Chondrocyte (in vitro differentiated cells): ENCODE measurements at places on chromosomes 3 and 15. TPM values are rescaled to one million over a fixed set of nuclear protein-coding genes. Genes with fewer than 3 reads are reported as not detected.
A peak's percentile ranks its signal among the peaks of the same experiment; 100 is the strongest.

GRCh38 chr3:99713440-99713839 is 75.0 kb downstream of the COL8A1 start:
- DNase-seq, result no peak

DNA sequence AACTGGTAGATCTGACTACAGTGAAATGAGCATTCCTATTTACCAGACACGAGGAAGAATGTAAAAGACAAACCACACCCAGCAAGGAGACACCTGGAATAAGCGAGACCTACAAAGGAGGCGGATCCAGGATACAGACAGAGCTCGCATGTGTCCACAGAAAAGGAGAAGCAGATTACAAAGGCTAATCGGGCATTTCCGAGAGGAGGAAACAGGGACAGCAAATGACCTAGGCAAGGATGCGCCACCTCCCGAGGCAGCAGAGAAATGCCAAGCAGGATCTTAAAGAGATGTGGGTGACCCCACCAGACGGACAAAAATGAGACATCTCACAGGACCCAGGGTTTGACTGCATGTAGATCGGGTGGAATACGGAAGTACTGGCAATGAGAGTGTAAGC is 63.2 kb upstream of the IQSEC1 start:
- DNase-seq, result no peak

DNA sequence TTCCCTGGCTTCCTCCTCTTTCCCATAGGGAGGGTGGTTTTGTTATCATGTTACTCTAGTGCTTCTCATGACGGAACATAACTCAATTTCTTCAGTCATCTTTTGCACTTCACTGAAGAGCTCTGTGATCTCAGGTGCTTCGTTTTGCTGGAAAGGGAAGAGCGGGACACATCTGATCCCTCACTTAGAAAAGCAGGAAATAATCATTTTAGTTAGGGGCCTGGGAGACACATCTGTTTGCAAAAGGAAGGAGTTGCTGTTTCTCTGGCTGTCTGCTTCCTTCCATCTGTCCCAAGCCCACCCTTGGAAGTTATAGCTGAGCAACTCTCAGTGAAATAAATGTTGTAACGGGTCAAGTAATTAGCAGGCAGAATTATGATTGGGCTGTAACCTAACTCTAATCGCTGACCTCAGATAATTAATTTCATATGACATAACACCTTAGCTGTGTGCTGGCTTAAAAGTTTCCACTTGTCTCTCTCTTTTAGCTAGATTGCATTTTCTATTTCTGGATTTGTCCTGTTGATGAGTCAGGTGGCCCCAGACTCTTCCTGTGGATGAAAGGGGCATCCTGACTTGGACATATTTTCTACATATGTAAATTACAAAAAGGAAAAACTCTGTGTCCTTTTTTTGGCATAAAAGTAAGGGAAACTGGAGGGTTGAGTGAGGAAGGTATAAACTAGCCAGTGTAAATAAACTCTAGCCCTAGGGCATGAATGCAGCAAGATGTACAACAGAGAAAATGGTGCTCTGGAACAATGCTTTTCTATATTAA is 11.0 kb upstream of the FILIP1L start:
- DNase-seq, result no peak

DNA sequence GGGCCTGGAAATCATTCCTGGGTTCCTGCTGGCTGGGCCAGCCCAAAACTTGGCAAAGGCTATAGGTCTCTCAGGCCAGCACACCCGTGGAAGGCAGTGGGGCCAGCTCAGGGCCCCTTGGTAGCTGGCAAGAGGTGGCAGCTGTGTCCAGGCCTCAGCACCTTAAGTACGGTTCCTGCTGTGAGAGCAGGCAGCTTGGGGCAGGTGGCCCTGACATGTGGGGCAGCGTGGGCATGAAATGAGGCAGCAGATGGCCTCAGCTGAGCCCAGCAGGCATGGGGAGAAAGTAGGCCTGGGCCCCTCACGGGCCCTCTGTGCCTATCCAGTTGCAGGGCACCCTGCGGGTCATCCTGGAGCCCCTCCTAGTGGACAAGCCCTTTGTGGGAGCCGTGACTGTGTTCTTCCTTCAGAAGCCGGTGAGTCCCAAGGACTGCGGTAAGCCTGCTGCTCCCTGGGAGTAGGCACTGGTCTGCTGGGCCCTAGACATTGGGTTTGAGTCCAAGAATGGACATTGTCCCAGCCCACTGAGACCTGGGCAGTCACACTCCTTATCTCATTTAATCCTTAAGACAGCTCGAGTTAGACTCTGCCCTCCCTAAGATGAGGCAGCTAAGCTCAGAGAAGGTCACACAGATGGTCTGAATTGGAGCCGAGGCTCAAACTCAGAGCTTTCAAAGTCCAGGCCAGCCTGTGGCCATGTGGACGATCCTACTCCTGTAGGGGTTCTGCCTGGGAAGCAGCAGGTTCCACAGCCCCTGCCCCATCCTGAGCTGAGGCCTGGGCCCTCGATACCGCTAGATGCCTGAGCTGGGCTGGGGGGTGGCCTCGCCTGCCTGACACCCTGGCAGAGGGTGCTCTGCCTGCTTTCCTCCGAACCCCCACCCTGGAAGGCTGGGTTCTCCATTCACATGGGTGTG is 25.5 kb downstream of the ESYT3 start:
- DNase-seq, result no peak

DNA sequence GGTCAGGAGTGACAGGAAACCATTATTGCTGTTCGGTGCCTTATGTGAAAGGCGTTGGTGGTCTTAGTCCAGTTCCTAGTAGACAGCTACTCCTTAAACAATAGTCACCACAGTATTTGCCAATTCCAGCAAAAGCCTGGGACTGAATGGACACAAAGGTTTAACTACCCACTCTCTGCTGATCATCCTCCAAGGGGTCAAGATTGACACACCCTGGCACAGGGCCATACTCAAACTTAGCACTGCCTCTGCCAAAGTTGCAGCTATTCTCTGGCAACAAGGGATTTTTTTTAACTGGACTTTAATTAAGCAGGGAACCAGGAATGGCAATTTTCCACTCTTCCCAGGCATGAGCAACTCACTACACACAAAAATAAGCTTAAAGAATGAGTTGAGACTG is 193.9 kb downstream of the NLGN1 start:
- no peak for DNase-seq

DNA sequence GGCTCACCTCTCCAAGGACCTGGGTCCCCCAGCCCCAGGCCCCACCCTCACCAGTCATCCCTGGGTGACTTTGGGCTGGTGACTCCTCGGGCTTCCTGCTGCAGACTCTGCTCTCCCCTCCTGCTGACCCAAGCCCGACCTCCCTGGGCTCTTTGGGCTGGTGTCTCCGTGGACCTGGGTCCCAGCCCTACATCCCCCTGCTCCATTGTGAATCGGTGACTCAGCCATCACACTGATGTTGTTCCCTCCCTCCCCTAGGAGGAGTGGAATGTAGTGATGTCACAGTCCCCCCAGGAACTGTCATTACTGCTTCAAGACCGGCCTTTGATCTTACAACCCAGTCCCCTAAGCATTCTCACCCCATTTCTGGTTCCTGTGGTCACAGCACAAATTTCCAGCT is 83.7 kb downstream of the ADAMTS7 start:
- DNase-seq, result no peak

- DNase-seq, result no peak
These were observed 145.2 kb downstream of the SSR3 start for GRCh38 chr3:156409694-156410093.

Gene TPRG1
- total RNA-seq, result 1.3 to 3.1 TPM (median 3.0 TPM) in 3 replicates

Gene MYEF2
- total RNA-seq, result 16.3 to 22.6 TPM (median 20.5 TPM) in 3 replicates

DNA sequence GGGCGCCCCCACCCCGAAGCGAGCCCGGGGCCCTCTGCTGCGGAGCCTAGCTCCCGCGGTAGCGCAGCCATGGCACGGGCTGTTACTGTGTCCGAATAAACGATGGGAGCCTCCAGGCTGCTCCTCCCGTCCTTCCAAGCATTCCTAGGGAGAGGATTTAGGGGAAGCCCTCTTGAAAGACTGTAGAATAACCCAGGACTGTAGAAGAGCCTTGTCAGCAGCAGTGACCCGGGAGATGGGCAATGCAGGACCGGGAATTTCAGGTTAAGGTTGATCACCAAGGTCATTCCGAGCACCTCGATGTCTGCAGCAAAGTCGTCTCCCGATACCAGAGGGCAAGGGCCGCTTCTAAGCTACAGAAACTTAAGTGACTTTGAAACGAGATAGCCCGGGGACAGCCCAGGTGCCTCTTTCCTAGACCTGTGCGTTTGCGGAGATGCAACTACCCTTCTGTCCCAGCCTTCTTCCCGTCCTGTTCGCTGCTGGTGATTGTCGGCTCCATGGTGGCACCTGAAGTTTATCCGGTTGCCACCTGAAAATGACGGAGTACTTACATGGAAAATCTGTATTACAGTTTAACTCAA is 753 bp upstream of the MYO5A start:
- no peak for DNase-seq

- DNase-seq, result peak; percentile 35
These were observed 63.4 kb downstream of the GRIP2 start for GRCh38 chr3:14476583-14477265.

GRCh38 chr15:72818632-72819031 is 35.1 kb upstream of the ADPGK start:
- no peak for DNase-seq

- no peak for DNase-seq
These were observed 204.2 kb downstream of the DIPK2A start for GRCh38 chr3:144175644-144176425.

Gene NR1D2
- 14.7 to 19.8 TPM (median 19.6 TPM) in 3 replicates for total RNA-seq

GRCh38 chr3:71428841-71429596 is 154.5 kb downstream of the FOXP1 start:
- no peak for DNase-seq

Gene WDR5B
- total RNA-seq, result 4.7 to 6.4 TPM (median 5.0 TPM) in 3 replicates

GRCh38 chr3:116226266-116226665 is 219.0 kb downstream of the LSAMP start:
- DNase-seq, result no peak

DNA sequence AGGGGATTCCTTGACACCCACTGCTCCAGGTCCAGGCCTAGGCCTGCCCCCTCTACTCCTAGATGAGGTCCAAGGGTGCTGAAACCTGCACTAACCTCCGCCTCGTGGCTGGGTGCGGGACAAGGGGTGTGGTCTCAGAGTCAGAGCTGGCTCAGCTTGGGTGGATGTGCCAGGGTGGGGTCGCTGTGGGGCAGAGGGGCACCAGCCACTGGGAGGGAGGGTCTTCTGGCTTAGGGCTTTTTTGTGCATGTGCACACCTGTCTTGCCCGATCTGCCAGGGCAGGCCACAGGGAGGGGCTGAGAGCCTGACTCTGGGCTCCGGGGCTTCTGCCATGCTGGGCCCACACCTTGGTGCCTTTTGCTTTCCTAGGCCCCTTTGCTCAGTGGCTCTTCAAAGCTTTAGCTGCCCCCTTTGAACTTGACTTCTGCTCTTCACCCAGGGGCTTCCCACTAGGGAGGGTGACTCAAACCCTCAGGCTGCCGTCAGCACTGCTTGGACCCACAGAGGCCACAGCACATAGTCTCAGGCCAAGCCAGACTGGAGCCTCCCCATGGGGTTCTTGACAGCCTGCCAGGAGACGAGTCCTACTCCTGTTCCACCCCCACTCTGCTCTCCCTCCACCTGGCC is 73.0 kb downstream of the KLF13 start:
- DNase-seq, result no peak

Gene A4GNT
- total RNA-seq, result not detected in 3 replicates

DNA sequence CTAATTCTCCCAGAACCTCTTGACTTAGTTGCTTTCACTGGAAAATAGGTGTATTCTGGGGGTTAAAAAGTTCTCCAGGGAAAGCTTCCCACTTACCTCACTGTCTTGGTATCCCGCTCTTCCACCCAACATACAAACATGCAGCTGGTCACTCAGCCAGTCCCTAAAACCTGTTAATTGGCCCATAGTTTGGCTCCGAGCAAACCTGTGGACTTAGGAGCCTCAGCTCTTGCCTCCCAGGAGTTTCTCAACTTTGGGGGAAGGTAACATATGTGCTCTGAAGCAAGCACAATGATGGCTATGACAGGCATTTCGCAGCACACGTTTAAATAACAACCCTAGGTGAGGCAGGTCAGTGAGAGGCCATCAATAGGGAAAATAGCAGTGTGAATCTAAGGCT is 25.8 kb upstream of the LRRFIP2 start:
- DNase-seq, result no peak

Gene FEZF2
- not detected in 3 replicates for total RNA-seq

- DNase-seq, result no peak
These were observed 233.4 kb downstream of the CACNA2D3 start for GRCh38 chr3:54355800-54356199.

DNA sequence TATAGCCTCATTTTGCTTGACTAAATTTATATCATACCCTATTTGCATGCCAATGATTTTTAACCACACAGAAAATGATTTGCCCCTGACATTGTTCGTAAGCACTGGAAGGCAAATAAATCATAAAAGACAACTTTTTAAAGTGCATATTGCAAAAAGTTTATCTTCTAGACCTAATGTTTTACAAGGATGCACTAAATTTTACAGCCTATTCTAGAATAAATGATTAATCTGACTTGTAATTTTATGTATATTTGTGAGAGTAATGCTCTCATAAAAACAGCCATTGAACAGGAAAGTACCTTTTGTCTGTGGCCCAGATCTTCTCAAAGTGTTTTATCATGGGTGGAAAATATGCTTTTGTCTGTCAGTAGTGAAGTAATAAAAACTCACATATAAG is 546.6 kb downstream of the EPHA3 start:
- DNase-seq, result no peak

GRCh38 chr3:53198996-53199395 is 38.0 kb downstream of the PRKCD start:
- peak; percentile 55 for DNase-seq

Gene FAM227B
- 1.00 to 2.2 TPM (median 1.9 TPM) in 3 replicates for total RNA-seq

DNA sequence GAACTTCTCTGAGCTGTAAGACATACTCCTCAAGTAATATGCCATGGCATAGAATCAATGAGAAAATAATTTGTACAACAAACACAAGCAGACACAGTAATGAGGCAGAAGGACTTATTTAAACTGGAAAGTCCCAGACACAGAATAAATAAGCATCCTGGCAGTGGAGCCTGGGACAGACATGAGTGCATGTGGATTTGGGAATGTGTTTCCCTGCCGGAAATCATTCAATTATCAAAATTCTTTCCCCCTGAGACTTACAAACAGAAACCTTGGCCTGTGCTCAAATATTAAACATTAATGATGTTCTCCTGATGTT is 520.1 kb downstream of the ROBO1 start:
- DNase-seq, result no peak

Gene IGF2BP2
- total RNA-seq, result 60.8 to 68.8 TPM (median 62.1 TPM) in 3 replicates

Gene CCDC51
- 13.3 to 25.8 TPM (median 23.9 TPM) in 3 replicates for total RNA-seq

GRCh38 chr3:108035751-108036150 is 55.1 kb downstream of the CD47 start:
- DNase-seq, result no peak

Gene CTSH
- total RNA-seq, result 12.0 to 22.5 TPM (median 22.0 TPM) in 3 replicates

GRCh38 chr3:130844462-130844861 is 49.4 kb upstream of the ATP2C1 start:
- no peak for DNase-seq

DNA sequence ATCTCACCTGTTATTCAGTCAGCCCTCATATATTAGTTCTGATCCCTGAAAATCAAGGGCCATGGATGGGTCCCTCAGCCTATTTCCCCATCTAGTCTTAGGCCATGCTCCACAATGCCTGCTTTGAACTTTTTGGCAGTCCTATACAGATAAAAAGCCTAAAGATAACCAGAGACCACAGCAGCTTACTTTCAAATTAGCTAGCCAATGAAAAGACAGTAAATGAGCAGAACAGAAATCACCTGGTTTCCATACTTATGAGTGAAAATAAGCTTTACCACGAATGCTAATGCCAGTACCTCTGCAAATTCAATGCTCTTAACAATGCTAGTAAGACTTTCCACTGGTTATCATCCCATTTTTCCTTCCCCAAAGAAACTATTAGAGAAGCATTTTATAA is 141.6 kb upstream of the SPRED1 start:
- no peak for DNase-seq
